ENCODE measurements at places on chromosomes 11 and 22.

- DNase-seq, result no peak
These were observed 63.3 kb downstream of the LDLRAD3 start for GRCh38 chr11:36007127-36007655.

GRCh38 chr11:46122945-46123715 lies 1.9 kb upstream of the PHF21A start:
- DNase-seq, result no peak

GRCh38 chr11:4076774-4077173 lies 17.8 kb upstream of the RRM1 start:
- no peak for DNase-seq

DNA sequence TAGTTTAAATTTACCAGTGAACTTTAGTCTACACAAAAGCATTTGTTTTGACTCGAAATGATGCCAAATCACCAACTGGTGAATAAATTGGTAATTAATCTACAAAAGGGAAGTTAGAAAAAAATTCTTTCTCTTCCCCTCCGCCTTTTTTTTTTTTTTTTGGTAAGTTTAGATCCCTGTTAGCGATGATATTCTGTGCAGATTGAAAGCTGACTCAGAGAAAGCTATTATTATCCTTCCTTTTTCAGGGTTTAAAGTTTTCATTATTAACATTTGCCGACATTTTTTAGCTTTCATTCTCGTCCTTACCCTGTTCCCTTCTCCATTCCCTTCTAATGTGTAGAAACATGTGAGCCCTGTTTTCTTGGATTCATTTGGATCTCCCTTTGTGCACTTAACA lies 16.8 kb upstream of the NUP160 start:
- no peak for DNase-seq

GRCh38 chr11:16946477-16947282 lies 67.5 kb downstream of the PLEKHA7 start:
- no peak for DNase-seq

- no peak for DNase-seq
These were observed 120.5 kb downstream of the SHANK2 start for GRCh38 chr11:71131861-71132260.

GRCh38 chr22:35172442-35172841 lies 84.9 kb upstream of the HMGXB4 start:
- no peak for DNase-seq

DNA sequence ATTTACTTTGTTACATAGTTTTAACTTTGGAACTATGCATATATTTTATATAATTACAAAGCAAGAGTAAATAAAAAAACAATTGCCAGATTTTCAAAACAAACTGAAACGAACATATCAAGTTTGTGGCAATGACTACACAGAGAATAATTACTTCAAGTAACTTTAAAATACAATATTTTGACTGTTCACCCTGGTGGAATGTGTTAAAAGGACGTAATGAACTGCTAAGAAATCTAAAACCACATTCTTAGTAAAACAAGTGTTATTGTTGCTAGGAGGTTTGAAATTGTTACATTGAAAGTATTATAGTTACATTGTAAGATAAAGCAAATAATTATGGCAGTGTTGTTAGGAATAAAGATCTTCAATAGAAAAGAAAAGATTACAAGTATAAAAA lies 71.4 kb downstream of the SFI1 start:
- DNase-seq, result no peak

GRCh38 chr11:45848654-45849081 lies 1.4 kb downstream of the CRY2 start:
- no peak for DNase-seq

GRCh38 chr22:24146791-24147353 lies 34.4 kb upstream of the SUSD2 start:
- no peak for DNase-seq

DNA sequence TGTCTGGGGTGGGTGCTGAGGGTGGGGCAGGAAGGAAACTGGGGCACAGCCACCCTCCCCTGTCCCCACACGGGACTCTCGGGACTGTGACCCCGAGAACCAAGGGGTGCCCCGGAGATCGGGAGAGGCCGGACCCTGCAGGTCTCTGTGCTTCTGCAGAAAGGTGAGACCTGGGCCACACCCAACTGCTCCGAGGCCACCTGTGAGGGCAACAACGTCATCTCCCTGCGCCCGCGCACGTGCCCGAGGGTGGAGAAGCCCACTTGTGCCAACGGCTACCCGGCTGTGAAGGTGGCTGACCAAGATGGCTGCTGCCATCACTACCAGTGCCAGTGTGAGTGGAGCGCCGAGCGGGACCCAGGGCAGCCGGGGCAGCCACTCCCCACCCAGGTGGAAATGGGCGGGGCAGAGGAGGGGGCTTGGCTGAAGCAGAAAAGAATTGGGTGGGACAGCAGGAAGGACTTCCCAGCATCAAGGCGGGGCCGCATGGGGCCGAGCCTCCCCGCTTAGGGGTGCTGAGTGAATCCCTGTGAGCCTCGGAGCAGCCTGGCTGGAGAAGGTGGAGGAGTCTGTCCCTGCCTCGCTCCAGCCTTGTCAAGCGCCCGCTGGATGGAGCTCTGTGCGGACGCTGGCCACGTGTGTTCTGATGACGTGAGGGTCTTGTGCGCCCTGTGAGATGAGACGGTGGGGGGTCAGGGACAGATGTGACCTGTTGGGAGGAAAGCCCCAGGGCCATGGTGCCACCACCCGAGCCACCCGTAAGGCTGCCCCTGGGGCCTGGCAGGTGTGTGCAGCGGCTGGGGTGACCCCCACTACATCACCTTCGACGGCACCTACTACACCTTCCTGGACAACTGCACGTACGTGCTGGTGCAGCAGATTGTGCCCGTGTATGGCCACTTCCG lies 29.3 kb upstream of the MUC5B start:
- DNase-seq, result no peak

- DNase-seq, result no peak
These were observed 1.7 kb upstream of the SLC25A22 start for GRCh38 chr11:799641-800316.

GRCh38 chr11:112219476-112220232 lies 6.6 kb upstream of the PTS start:
- DNase-seq, result no peak

GRCh38 chr11:17443423-17443822 lies 33.2 kb downstream of the ABCC8 start:
- no peak for DNase-seq

DNA sequence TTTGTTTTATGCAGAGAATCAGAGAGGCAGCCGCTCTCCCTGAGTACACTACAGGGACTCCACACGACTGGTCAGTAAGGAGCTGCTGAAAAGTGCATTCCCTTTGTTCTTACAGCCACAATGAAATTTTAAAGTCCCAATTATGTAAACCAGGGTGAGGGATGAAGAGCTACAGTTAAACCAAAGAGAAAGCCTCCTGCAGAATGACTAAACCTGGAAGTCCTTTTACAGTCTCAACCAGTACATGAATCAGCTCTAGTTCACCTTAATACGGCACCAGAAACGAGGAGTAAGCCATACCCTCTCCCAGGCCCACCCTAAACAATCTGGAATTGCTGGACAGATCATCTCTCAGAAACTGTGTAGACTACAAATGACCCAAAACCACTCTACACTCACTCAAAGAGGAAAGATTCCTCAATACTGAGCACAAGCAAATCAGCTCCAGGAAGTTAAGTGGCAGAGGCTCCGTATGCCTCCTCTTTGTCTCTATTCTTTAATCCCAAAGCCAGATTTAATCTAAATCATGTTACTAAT lies 113.1 kb downstream of the RBFOX2 start:
- no peak for DNase-seq

DNA sequence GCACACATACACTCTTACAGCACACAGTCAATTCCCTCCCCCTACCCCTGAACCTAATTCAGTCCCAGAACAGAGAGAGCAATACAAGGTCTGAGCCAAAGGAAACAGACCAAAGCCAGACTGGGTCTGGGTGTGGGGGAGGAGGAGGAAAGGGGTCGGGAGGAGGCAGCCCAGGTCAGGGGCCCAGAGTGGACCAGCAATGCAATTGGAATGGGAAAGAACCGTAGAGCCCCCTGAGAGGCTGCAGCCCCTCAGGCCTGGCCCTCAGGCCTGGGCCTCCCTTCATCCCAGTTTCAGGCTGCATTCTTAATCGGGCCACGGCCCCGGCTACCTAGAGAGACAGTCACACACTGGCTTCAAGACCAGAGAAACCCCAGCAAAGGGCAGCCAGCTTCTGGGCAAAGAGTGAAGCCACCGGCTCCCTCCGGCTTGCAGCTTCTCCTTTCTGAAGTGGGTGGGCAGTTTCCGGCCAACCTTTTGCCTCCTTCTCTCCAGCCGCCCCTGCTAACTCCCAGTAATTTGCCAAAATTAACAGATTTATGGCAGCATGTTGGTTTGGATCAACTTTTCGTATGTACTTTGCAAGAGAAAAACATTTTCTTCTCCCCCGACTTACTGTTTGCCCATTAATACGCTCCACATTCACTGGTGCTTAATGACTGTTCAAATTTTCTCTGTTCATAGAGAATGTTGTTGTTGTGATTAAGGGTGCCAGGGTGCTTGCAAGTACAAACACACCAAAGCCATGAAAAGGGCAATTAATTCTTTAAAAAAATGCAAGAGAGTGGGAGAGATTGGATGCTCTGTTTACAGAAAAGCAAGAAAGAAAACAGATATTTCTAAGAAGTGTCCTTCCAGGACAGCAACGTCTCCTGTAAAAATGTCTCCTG lies 488.3 kb downstream of the MN1 start:
- no peak for DNase-seq

DNA sequence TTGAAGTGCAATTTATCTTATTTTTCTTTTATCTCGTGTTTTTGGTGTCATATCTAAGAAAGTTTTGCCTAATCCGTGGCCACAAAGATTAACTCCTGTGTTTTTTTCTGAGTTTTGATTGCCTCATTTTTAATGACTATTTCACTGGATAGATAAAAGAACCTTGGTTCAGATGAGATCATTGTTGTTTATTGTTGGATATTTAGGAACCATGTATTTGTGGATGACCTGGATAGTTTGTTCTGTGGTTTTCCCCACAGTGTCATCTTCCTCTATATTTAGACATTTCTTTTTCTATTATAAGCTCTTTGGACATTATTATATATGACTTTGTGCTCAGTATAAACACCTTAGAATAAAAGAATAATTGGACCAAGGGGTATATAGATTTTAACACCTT lies 37.2 kb downstream of the PPP6R3 start:
- no peak for DNase-seq

DNA sequence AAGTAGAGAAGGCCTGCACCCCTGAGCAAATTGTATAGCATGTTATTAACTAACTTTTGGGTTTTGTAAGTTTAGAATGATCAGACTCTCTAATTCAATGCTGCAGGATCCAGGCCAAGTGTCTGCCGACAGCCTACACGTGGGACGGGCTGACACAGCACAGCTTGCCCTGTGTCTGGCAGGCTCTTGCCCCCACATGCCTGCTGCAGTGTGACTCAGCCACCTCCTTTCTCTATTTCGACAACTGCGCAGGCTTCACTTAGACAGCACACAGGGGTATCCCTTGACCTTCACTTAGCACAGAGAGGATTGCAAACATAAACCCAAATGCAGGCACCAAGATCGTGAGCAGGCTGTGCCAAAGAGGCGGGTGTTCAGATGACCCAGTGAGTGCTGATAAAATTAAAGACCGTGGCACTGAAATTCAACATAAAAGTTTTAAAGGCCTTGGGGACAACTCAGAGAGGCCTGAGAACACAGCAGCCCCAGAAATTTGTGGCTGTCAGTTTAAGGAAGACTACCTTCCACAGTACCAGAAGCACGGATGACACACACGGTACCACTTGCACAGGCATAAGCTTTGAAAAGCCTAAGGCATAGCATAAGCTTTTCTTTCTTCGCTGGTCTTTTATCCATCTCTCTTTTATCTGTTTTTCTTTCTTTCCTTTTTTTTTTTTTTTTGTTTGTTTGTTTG lies 37.8 kb downstream of the SCN3B start:
- no peak for DNase-seq

GRCh38 chr11:134374171-134374570 lies 37.9 kb downstream of the B3GAT1 start:
- no peak for DNase-seq

GRCh38 chr11:73463359-73463758 lies 87.2 kb downstream of the RELT start:
- no peak for DNase-seq

- DNase-seq, result no peak
These were observed 346 bp downstream of the FJX1 start for GRCh38 chr11:35618497-35619115.

- DNase-seq, result no peak
These were observed 12.4 kb upstream of the SLC5A1 start for GRCh38 chr22:32030518-32031247.

DNA sequence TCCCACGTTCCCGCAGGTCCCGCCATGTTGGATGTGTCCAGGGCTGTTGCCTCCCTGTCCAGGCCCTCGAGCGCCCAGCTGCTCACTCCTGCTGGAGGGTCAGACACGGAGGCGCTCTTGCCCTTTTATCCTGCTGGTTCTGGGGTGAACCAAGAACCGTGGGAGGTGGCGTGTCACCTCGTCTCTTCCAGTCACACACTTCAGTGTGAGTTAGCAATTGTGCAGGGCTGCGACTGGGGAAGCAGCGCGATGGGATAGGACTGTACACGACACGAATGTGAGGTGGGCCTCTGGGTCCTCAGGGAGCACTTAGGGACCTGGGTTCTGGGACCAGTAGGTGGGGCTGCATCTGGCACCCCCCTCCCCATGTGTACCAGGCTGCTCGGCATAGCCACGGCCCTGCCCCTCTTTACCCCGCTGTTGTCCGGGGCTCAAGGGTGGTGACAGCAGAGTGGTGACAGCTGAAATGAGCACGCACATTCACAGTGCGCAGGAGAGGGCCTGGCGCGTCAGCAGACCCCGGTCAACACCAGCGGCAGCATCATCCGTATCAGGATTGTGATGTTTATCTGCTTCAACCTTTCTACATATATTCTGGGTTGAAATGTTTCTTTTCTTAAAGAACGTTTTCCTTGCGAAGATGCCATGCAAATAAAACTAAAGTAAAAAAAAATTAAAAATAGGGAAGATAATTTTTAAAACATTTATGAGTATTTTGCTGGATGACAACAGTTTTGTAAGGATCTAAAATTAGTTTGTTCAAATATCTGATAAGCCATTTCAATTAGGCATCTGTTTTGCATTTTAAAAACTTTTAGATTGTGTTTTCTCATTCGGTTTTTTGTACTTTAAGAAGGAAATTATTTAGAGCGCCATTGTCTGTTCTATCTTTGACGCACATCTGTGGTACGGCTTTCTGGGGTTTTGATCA lies 210.7 kb downstream of the TBC1D22A start:
- DNase-seq, result no peak
